Stimulated activated CD4-positive, alpha-beta T cell treated with anti-CD3 and anti-CD28 coated beads, Interleukin-15, amount 100 ng/mL, for 1 hour (primary cell): ENCODE measurements at places on chromosomes 7 and 10.

GRCh38 chr7:136884492-136884891 lies 16.0 kb downstream of the CHRM2 start:
- no peak for DNase-seq

- DNase-seq: no peak
These were observed 16.9 kb downstream of the CPA1 start for GRCh38 chr7:130397051-130397757.

DNA sequence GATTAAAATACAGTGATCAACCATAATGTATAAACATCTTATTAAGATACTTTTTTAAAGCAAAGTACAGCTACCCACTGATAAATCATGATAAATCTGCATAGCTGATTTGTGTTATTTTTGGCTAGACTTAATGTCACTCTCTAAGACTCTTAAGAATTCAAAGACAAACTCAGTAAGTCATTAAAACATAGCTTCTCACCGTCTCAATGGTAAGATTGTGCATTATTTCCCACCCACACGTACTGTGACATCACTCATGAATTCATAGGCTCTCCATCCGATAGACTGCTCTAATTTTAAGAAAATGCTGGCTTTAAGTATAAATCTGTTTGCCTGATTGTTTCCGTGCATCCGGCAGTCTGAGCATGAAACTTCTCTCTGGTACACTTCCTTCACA lies 266.1 kb downstream of the GLI3 start:
- no peak for DNase-seq

GRCh38 chr7:41472427-41473125 lies 230.3 kb downstream of the INHBA start:
- DNase-seq: no peak
